ENCODE measurements at places on chromosomes 3 and 15.

- DNase-seq, result no peak
Observed at GRCh38 chr15:82901114-82901805, 51.3 kb downstream of the HOMER2 start.

DNA sequence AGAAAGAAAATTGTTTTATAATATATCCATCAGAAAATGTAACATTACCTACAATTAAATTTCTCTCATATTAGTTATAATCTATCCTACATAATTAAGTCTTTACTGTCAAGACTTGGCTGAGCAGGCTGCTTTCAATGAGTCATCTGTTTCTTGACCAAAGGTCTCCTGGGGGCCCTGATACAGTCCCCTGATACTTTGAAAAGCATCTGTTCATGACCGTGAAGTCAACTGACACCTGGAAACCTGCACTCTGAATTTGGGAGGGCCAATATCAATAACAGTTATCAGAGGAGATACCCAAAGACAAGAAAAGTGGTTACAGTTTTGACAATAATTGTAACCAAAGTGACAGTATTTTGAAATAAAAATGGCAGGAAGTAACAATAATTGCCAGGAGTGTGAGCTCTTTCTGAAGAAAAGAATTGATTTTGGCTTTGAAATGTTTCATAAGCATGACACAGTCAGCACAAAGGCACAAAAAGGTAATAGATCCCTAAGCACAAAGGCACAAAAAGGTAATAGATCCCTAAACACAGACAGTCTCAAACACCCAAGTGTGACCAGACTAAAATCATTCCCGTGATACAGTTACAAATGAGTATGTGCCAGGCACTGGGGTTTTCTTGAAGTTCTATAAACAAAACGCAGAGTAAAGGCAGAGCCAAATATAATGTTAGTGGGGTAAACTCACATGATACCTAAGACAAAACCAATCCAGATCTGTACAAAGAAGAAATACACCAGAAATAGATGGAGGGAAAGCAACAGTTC lies 260.7 kb downstream of the PLOD2 start:
- DNase-seq, result no peak

DNA sequence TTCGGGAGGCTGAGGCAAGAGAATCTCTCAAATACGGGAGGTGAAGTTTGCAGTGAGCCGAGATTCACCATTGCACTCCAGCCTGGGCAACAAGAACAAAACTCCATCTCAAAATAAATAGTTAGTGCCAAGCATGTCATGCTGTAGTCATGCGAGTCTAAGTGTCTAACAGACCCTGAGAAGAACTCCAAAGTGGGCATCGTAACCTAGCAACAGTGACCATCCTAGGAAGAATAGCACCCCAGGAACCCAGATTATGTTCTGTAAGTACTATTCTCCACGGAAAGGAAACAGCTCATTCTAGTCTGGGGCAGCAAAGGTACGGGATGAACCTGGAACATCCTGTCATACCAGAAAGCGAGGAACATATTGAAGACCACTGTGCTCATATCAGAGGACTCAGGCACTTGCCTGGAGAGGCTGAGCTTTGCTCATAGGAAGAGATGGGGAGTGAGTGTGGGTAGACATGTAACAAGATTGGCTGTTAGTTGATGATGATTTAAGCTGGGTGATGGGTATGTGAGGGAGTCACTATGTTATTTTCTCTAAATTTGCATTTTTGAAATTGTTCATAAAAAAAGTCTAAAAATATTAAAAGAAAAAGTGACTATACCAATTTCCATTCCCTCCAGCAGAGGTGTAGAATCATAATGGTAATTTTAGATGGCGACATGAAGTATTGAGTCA lies 31.7 kb downstream of the BCL2L10 start:
- DNase-seq, result no peak

- no peak for DNase-seq
Observed at GRCh38 chr3:176794406-176794805, 402.9 kb downstream of the TBL1XR1 start.

GRCh38 chr3:189630767-189631372 lies 319 bp upstream of the TP63 start:
- DNase-seq, result no peak

- DNase-seq, result no peak
Observed at GRCh38 chr15:64864068-64864467, 22.4 kb downstream of the PLEKHO2 start.

DNA sequence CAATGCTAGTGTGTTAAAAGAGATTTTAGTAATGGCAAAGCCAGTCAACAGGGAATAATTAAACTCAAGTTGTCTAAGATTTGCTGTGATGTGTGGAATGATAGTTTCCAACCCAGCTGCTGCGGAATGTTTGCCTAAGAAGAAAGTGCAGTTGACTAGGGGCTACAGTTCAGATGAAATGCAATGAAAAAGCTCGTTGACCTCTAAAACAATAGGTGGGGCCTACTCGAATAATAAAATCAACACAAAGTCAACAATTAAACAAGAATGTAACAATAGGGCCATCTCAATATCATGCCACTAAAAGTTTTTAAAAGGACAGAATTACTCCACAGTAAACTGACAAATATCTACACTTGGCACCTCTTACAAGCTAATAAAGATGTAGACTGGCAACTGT lies 484.2 kb downstream of the MECOM start:
- DNase-seq, result no peak

- no peak for DNase-seq
Observed at GRCh38 chr15:78101423-78102105, 9.2 kb downstream of the SH2D7 start.

GRCh38 chr15:64282701-64283100 lies 73.3 kb downstream of the CSNK1G1 start:
- DNase-seq, result no peak

DNA sequence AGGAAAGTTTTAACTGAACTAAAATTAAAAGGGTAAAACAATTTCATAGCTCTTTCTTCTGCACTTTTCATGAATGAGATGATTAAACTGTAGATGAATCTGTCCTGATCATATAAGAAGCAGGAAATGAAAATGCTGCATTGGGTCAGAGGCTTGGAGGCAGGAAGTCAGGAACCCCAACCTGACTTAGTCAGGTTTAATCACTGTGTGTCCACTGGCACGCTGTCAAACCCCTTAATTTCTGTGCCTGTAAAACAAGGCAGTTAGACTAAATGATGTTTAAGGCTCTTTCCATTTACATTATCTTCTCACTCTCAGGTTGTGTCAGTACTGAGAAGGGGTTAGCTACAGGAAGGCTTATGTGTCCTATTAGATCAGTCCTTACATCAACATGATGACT lies 193.3 kb upstream of the TTC14 start:
- no peak for DNase-seq

- no peak for DNase-seq
Observed at GRCh38 chr3:144018776-144019175, 47.2 kb downstream of the DIPK2A start.

DNA sequence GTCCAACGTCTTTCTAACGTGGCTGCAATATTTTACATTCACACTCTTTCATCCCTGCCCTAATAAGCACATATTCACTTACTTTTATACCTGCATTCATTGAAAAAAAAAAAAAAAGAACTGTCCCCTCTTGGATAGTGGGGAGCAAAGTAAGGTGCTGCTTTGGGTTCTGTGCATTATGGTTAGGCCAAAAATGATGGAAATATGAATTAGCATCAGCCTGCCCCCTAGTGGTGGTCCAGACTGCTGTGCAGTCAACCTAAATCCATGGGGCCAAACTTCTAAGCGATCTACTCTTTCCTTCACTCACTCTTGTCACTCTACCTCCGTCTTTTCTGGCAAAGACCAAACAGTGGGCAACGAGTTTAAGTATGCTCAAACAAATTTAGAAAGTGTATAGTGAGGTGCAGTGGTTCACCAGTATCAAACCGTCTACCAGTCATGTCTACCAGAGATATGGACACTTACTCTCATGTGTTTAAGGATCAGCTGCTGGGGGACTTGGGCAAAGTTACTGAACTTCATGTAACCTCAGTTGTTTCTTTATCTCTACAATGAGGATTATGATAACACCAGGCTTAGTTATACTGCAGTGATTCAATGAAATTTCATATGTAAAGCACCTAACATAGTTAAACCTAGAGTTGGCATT lies 61.5 kb upstream of the GRM7 start:
- DNase-seq, result peak; percentile 0

DNA sequence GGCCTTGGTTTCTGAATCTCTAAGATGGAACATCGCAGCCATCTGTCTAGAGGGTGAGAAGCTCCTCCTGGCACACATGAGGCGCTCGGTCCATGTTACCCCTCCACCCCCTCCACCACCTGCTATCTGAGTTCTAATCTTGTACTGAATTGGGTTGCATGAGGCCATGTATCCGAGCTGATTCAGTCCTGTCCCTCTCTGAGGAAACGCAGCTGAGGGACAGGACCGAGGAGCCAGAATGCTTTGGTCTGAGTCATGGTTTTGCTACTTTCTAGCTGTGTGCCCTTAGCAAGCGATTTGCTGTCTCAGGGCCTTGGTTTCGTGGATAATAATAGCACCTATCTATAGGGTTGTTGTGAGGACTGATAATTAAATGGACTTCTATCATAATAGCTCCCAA lies 87.8 kb upstream of the SEC13 start:
- no peak for DNase-seq

Measured in activated CD4-positive, alpha-beta T cell treated with anti-CD3 and anti-CD28 coated beads for 4 hours (primary cell).